ENCODE measurements at places on chromosomes 6 and 20.

GRCh38 chr20:36064658-36065426, 89.7 kb upstream of the EPB41L1 start:
- peak; percentile 96 for DNase-seq

DNA sequence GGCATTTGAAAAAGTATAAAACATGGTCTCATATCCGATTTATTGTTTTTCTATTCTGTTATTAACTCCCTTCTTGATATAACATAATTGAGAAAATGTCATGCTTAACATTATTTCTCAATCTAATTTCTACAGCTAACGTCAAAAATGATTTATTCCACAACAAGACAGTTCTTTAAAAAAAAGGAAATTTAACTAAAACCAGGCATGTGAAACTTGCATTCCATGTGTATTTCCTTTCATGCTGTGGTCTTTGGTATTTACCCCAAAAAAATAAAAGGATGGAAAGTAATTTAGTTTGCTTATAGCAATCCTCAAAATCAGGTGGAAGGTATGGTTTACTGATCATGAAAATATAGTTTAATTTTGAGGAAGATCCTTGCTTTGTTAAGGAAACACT, 142.8 kb downstream of the COL21A1 start:
- DNase-seq: no peak

DNA sequence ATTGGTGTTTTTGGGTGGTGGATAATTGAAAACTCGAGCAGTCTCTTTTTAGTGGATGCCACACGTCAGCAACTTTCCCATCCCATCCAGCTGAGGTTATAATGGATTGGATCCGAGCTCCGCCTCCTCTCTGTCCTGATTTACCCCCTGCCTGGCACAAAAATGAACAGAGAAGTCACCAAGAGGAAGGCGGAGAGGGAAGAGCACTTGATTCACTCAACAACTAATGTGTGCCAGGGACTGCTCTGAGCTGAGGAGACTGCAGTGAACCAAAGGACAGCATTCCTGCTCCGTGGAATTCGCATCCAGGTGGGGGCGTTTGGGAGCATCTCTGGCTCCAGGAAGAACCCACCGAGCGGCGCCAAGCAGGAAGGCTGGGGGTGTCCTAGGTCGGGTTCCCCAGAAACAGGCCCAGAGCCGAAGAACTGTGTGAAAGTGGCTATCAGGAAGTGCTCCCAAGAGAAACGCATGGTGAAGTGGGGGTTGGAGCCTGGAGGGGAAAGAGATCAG, 95.8 kb upstream of the NAA20 start:
- no peak for DNase-seq

- DNase-seq: no peak
Measured at GRCh38 chr6:105137388-105137787, 42.4 kb downstream of the POPDC3 start.

DNA sequence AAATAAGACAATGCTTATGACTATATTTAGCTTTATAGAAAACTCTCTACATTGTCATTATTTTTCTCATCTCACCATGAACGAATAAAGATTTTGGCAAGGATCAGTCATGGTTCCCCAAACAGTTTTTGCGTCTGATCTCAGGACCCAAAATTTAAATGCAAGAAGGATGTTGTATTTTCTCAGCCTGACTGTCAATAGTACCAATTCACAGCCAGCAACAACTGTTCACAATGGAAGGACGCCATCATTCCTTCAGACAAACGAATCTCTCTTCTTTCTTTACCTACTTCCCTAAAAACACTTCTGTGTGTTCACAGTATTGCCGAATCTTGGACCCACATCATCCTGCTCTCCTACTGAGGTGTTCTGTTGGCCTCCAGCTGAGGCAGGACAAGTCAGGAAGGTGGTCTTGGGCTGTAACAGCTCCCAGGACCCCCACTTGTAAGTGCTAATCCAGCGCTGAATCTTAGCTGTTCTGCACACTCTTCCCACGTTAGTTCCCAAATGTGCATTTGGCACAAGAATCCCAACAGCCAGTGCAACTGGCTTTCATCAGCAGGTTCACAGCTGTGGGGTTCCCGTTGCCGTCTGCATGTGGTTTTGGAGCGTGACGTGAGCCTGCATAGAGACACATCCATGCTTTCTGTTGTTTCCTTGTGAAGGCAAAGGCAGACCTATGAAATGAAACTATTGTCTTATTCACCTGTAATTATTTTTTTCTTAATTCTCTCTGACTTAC, 600.0 kb downstream of the QKI start:
- DNase-seq: peak; percentile 74

DNA sequence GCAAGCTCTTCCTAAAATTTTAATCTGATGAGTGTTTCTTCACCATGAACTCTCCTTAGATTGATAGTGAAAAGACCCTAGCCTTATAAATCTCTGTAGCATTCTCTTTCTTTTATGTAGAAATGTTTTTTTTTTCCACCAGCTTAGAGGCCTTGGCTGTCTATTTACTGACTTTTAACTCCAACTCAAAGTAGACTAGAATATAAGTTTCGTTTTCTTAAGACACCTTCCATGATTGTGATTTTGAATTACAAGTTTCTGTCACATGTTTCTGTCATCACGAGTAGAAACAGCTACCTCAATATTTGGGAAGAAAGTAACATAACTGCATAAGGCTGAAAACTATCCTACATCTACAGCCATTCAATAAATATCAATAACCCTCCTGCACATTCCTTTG, 17.8 kb downstream of the ADGRF4 start:
- DNase-seq: no peak

- no peak for DNase-seq
Measured at GRCh38 chr6:127102299-127102698, 16.2 kb upstream of the RSPO3 start.

- DNase-seq: peak; percentile 76
Measured at GRCh38 chr6:53795340-53795701, 516 bp downstream of the LRRC1 start.

- no peak for DNase-seq
Measured at GRCh38 chr20:25643716-25644115, 19.9 kb upstream of the NANP start.

DNA sequence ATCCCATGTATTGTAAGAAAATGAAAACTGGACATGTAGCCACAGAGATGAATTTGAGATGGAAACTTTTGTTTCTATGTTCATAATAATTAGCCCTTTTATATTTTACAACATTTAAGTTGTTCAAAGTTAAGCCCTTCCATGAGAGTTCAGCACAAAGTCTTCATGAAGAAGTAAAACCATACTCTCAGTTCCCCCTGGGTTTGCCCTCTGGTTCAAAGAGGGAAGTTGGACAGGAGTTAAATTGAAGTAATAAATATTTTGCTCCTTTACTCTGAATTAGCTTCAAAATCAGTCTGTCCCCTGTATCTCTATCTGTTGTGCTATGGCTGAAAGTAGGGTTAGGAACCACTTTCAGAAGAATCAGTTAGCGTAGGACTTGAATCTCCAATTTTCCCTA, 31.1 kb downstream of the PHACTR2 start:
- DNase-seq: no peak

DNA sequence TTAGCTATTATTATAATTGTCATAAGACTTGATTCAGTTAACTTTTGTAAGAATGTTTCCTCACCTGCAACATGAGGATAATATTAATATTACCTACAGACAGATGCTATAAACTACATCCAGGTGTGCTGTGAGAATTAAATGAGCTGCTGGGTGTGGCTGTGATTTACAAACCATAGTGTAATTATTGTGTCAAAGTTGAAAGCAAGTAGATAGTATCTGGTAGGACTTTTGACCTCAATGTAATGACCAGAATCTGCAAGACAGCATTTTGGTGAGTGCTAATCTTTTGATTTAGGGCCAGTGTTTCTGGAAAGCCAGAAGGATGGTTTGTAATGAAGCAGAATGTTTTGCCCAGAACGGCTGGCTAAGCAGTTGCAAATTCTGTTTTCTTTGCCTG, 162.5 kb downstream of the TRMT11 start:
- DNase-seq: peak; percentile 12

DNA sequence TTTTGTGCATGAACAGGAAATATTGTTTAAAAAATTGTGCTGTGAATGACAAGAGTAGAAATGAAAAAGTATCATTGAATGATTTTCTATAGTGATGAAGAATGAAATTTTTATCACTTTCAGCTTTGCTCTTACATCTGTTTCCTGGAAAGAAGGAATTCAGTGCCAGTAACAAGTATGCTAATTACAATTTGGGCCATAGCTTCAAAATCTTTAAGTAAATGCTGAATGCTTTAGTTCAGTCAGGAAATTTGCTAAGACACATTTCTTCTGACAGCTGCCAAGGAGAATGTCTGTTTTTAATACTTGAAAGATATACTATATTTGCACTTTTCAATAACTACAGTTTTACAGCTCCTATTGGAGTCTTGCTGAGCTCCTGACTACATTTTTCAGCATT, 203.7 kb upstream of the RSPO3 start:
- no peak for DNase-seq

DNA sequence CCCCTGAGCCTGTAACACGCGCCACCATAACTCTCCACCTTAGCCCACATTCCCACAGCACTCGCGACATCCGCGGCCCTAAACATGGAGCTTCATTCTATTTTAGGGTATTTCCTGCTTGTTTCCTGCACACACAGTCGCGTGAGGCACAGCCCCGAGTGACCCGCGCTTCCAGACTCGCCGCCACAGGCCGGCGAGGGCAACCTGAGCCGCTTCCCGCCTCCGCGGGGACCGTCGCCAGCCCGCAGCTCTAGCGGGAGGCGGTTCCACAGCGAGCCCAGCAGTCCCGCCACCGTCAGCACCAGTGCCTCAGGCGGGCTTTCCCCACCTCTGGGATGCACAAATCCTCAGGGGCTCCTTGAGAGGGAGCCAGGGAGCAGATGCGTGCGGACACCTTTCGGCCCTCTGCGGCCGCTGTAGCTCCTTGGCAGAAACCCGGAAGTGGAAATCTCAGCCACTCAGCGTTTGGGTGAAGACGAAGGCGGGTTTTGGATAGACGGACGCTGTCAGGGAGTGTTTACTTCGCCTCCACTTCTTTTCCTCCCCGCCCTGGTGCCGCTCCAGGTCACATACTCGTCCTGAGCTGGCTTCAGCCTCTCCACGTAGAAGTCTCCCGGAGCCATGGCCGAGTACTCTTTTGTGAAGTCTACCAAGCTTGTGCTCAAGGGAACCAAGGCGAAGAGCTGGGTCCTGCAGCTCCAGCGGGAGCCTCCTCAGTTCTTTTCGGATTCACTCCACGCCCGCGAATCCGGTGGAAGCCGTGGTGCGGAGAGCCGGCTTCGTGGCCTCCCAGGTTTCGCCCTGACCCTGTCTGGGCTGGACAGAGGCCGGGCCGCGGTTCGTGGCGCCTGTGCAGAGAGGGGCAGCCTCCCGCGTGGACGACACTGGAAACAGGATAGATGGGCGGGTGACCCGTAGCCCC, 2177.4 kb upstream of the DEFB115 start:
- no peak for DNase-seq

- peak; percentile 81 for DNase-seq
Measured at GRCh38 chr6:13908955-13909381, 15.8 kb upstream of the RNF182 start.

- peak; percentile 78 for DNase-seq
Measured at GRCh38 chr6:156598071-156598854, 178.9 kb upstream of the ARID1B start.
